MG63 (cell line): ENCODE measurements at places on chromosomes 4 and X.
A peak's percentile ranks its signal among the peaks of the same experiment; 100 is the strongest.

DNA sequence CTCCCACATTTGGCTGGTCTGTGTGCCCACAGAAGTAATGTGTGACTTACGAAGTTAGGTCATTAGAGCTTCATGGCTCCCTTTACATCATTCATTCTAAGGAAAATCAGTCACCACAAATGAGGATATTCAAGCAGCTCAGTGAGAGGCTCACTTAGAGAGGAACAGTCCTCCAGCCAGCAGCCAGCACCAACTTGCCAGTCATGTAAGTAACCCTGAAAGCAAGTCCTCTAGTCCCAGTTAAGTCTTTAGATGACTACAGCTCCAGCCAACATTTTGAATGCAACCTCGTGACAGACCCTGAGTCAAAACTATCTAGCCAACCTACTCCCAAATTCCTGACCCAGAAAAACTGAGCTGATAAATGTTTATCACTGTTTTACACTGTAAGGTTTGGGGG is 71.3 kb downstream of the LRBA start:
- no peak for DNase-seq

GRCh38 chr4:7015383-7016035 is 27.7 kb upstream of the TADA2B start:
- no peak for DNase-seq

DNA sequence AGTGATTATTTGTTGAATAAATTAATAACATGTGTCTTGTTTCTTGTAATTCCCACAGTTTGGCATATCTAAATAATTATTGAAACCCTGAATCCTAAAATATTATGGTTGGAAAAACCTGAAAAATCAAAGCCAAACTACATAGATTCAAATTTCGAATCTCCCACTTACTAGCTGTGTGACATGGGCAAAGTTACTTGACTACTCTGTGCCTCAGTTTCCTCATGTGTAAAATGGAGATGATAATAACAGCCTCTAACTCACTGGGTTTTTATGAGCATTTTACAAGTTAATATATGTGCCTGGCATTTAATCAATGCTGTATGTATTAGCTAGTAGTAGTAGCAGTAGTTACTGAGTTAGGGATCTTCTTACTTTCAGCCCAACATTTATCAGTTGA is 34.6 kb upstream of the BRS3 start:
- no peak for DNase-seq

GRCh38 chr4:141046255-141046654 is 87.0 kb downstream of the RNF150 start:
- DNase-seq, result peak; percentile 79

GRCh38 chr4:137794764-137795254 is 262.5 kb upstream of the PCDH18 start:
- DNase-seq, result peak; percentile 3

DNA sequence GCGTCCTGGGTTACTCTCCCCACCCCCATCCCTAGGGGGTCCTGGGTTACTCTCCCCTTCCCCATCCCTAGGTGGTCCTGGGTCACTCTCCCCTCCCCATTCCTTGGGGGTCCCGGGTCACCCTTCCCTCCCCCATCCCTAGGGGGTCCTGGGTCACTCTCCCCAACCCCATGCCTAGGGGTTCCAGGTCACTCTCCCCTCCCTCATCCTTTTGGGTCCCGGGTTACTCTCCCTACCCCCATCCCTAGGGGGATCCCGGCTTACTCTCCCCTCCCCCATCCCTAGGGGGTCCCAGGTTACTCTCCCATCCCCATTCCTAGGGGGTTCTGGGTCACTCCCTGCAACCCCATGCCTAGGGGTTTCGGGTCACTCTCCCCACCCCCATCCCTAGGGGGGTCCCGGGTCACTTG is 1.5 kb downstream of the ASMTL start:
- no peak for DNase-seq

DNA sequence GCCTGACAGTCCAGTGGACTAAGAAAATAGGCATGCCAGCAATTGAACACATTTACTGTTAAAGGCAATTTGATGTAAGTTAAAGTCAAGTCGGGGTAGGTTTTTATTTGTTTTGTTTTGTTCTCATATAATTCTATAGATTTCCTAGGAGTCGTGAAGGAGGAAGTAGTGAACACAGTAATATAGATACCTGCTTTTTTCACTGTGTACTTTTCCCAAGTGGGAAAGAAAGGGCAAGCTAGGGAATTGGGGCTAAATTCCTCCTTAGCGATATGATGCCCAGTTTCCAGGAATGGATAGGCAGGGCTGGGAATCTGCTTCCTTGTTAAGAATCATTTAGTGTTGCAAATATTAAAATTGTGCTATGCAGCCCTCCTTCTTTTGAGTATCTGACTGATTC is 271.0 kb downstream of the ARHGAP24 start:
- no peak for DNase-seq

GRCh38 chrX:39168609-39169008 is 367.4 kb downstream of the MID1IP1 start:
- DNase-seq, result no peak

- DNase-seq, result peak; percentile 22
Measured at GRCh38 chr4:110197529-110198042, 829 bp downstream of the ELOVL6 start.

DNA sequence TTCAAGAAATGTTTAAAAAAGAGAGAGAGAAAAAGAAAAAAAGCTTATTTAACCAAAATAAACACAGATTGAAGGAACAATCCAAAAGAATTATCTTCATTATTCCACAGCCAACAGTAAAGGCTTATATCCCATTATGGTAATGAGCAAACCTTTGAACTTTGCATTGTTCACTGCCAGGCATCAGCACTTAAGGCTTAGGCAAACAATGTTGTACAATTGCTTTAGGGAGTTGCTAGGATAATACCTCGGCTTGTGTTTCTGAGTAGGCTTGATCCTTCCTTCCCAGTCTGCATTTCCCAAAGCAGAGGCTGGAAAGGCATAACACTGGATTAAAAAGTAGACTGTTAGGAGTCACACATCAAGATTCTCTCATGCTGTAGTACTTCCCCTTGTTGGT is 352.7 kb upstream of the IGFBP7 start:
- no peak for DNase-seq

DNA sequence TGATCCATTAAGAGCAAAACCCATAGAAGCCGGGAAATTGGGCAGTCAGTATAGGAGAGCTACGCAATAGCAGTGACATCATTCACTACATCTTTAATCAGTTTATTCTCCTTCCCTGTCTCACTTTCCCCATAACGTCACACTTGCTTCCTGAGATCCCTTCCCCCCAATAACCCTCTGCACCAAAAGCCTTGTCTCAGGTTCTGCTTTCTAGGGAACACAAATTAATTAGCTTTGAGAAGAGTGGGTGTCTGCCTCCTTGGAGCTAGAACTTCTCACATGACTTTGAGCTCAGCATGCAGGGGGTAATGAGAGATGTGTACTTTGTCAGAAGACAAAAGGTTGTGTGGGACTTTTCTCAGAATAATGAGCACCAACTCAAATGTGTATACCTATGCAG is 128.3 kb upstream of the MAOA start:
- no peak for DNase-seq

DNA sequence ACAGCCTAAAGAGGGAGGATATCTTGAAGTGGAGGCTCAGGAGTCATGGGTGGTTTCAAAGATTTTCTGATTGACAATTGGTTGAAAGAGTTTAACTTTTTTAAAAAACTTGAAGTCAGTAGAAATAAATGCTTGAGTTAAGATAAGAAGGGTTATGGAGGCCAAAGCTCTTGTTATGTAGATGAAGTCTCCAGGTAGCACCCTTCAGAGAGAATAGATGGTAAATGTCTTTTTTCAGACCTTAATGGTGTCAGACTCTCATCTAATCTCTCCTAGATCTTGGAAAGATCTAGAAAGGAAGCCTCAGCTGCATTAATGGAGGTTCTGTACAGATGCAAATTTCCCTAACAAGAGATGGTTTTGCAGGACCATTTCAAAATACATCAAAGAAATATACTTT is 6.8 kb upstream of the CHIC1 start:
- DNase-seq, result no peak

- peak; percentile 95 for DNase-seq
Measured at GRCh38 chrX:39755143-39756032, 342.4 kb downstream of the BCOR start.

GRCh38 chr4:22202975-22203710 is 254.6 kb upstream of the KCNIP4 start:
- DNase-seq, result no peak

- DNase-seq, result no peak
Measured at GRCh38 chr4:17204908-17205307, 306.5 kb upstream of the LDB2 start.

DNA sequence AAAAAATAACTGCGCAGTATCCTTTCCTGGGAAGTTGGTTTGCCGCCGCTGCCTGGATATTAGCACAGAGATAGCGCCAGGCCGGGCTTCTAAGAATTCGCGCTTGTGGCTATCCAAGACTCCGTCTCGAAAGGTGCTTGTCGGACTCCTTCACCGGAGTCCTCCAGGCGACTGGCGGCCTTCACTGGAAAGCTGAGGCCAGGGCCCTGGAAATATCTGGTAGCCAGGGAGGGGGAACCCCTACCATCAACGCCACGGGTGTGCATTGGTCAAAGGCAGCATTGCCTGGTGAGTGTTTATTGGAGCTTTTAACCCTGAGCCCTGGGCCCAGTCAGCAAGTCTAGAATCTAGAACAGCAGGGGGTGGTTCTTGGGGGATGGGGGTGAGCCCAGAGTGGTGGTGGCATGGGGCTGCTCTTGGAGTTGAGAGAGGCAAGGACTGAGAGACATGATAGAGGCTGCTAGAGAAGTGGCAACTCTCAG is 577 bp upstream of the PIM2 start:
- no peak for DNase-seq

GRCh38 chr4:154435895-154436294 is 55.7 kb downstream of the DCHS2 start:
- no peak for DNase-seq
